Temporal lobe (tissue), 4 donors: ENCODE measurements at places on chromosomes 1 and 21. TPM values are rescaled to one million over a fixed set of nuclear protein-coding genes. Genes with fewer than 3 reads are reported as not detected.

The FH gene
- total RNA-seq, result 35.7 TPM

The GLIS1 gene
- not detected for total RNA-seq

The LRRN2 gene
- 11.8 TPM for total RNA-seq

The MTHFR gene
- total RNA-seq, result 20.7 TPM

The OR2T11 gene
- not detected for total RNA-seq

The RGS16 gene
- total RNA-seq, result 2.2 TPM

The GJA9 gene
- not detected for total RNA-seq

The PLEKHO1 gene
- total RNA-seq, result 45.2 TPM

The OR2T33 gene
- total RNA-seq, result not detected

The TGFB2 gene
- 23.1 TPM for total RNA-seq

The VWA5B1 gene
- under 0.01 TPM for total RNA-seq

The CENPS gene
- 5.9 TPM for total RNA-seq

The POLR3C gene
- 23.6 TPM for total RNA-seq

The KRTAP7-1 gene
- not detected for total RNA-seq

The RBP7 gene
- total RNA-seq, result not detected

The HRNR gene
- total RNA-seq, result not detected

The BEST4 gene
- total RNA-seq, result 0.49 TPM

The CELA2A gene
- not detected for total RNA-seq

The SLAMF1 gene
- total RNA-seq, result not detected

The ITGB2 gene
- total RNA-seq, result 3.4 TPM

The FCAMR gene
- total RNA-seq, result not detected

The GBP3 gene
- total RNA-seq, result 0.74 TPM

The FHAD1 gene
- 1.7 TPM for total RNA-seq

The HPDL gene
- 1.7 TPM for total RNA-seq

The SNX7 gene
- total RNA-seq, result 95.1 TPM

The PPIH gene
- 19.4 TPM for total RNA-seq

The IVL gene
- total RNA-seq, result under 0.01 TPM

The CR1 gene
- 0.25 TPM for total RNA-seq

The USH2A gene
- under 0.01 TPM for total RNA-seq

The PTGER3 gene
- total RNA-seq, result 1.2 TPM

The HUNK gene
- total RNA-seq, result 13.5 TPM

The RAB25 gene
- not detected for total RNA-seq

The COL8A2 gene
- 0.98 TPM for total RNA-seq

The SON gene
- 213 TPM for total RNA-seq

The TLCD4 gene
- total RNA-seq, result 9.1 TPM

The COPA gene
- 121 TPM for total RNA-seq

The GRHL3 gene
- total RNA-seq, result under 0.01 TPM

The CADM3 gene
- total RNA-seq, result 136 TPM

The CROCC gene
- 20.7 TPM for total RNA-seq

The PLPPR4 gene
- 134 TPM for total RNA-seq

The CD53 gene
- total RNA-seq, result 2.7 TPM

The BMP8A gene
- 0.25 TPM for total RNA-seq

The GFI1 gene
- 0.25 TPM for total RNA-seq

The OR6Y1 gene
- not detected for total RNA-seq
